ENCODE measurements at places on chromosomes 13 and 19.

GRCh38 chr13:23386533-23386932 is 47.0 kb downstream of the SACS start:
- DNase-seq = no peak

DNA sequence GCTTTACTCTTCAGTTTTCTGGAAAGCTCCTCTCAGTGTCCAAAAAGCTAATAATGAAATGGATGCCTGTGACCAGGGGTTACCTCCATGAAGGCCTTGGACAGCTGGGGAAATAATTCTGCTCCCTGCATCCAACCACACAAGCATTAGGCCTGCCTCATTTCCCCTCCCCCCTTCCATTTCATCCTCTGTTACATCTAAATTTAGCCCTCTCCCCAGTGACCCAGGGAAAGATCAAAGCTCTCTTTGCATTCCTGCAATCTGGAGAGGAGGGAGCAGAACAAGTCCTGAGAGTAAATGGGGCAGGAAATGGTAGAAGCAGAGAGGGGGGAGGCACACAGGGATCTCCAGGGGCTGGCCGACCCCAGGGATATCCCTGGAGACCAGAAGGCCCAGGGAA is 452.7 kb downstream of the TSHZ3 start:
- no peak for DNase-seq

DNA sequence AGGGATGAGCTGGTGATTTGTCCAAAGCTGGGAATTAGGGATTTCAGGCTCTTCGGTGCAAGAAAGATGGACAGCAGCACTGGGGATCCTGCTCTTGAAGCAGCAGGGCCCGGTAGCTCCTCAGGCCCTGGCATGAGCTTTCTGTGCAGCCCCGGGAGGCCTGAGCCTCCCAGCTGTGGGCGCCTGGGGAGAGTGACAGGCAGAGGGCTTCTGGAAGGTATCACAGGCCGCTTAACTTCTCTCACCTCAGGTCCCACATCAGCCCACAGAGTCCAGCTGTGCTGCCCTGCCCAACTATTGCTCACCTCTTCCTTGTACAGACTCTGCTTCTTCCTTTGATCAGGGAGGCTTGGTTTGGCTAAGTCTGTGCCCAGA is 14.6 kb upstream of the ZNF536 start:
- no peak for DNase-seq

DNA sequence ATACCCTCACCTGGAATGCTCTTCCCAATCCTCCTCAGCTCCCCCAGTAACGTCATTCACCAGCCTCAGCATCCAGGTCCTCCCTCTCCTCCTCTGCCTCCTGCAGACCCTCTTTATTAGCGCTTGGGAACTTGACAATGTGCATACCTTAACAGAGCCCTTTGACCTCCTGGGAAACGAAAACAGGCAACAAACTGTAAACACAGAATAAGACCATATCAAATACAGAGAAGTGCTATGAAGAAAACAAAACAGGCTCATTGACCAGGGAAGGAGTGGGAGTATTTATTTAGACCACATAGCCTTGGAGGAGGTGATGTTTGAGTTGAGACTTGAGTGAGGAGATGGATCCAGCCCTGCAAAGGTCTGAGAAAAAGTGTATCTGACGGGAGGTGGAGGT is 107.9 kb upstream of the SLC7A1 start:
- no peak for DNase-seq

DNA sequence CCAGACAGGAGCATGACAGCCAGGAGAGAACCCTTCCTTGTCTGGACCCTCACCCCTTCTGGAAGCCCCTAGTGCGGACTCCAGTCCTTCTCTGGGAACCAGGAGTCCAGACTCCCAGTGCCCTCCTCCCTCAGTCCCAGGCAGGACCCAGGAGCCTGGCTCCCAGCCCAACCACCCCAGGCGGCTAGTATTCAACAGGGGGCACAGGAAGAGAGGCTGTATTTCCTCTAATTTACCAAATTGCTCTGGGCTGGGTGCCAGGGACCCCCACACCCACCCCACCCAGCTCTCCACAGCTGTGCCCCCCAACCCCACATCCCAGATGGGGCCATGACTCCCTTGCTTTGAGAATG is 3.3 kb downstream of the GRIN2D start:
- DNase-seq = no peak

GRCh38 chr19:40614622-40615411 is 13.6 kb downstream of the LTBP4 start:
- peak; percentile 73 for DNase-seq

DNA sequence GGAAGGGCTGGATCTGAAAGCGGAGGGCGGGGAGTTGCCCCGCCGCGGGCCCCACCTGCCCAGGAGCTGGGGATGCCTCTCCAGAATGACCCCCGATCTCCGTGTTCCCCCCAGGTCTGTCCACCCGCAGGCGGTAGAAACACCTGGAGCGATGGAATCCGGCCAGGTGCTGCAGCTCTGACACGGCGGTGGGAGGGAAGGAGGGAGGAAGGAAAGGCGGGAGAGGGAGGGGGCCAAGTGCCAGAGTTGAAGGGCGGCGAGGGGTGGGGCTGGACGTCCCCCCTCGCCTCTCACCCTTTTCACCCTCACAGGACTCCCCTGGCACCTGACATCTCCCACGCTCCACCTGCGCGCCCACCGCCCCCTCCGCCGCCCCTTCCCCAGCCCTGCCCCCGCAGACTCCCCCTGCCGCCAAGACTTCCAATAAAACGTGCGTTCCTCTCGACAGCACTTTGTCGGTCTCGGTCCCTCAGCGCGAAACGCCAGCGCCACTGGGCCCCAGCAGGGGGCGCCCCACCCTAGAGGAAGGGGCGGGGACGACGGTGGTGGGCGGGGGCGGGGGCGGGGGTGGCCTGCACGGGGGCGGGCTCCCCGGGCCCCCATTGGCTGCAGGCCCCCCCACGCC is 337 bp upstream of the FXYD7 start:
- DNase-seq = peak; percentile 74

DNA sequence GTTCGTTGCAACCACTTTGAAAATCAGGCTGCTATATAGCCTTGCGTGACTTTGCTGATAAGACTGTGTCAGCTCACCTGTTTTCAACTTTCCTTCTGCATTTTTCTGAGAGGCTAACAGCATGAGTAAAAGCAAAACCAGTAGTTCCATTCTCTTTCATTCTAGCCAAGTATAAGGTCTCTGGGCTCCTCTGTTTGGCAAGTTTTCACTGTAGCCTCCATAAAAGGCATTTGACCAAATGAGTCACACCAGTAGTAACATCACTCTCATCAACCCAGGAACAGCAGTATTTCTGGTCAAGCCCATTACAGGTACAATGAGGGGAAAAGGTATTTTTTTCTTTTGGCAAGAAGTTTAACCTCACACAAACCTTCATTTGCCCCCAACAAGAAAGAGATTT is 1149.8 kb upstream of the MIR17HG start:
- no peak for DNase-seq

GRCh38 chr13:45826731-45827130 is 24.8 kb downstream of the SIAH3 start:
- no peak for DNase-seq

- no peak for DNase-seq
These were observed 295.0 kb downstream of the ZNF536 start for GRCh38 chr19:30667227-30667626.

DNA sequence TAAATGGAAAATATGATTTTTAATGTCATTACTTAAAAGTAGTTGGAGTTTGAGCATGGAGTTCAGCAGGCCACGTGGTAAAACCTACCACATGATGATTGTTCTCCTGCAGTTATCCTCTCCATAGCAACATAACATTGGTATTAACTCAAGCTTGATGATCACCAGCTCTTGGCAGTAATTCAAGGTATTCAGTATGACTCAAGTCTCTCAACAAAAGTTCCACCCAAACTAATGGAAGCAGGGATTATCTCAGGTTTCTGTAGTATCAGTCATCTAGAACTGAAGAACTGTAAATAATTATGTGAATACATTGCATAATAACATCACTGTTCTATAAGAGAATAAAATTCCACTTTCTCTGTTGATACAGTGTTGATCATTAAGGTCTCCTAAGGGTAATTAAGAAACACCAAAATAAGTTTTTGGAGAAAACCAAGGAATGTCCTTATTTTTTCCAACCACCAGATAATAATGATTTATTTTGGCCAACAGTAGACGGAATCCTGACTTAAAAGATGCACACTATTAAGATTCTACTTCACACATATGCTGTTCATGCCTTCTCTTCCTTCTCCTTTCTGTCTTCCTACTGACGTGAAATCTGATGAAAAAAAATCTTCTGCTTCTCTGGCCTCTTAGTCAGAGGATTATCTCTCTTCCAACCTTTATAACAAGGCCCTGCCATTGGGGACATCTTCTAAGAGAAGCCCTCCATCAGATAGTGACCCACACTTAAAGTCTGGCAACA is 1092.3 kb downstream of the EFNB2 start:
- DNase-seq = no peak

- no peak for DNase-seq
These were observed 191.9 kb upstream of the MIR17HG start for GRCh38 chr13:91155512-91156114.

DNA sequence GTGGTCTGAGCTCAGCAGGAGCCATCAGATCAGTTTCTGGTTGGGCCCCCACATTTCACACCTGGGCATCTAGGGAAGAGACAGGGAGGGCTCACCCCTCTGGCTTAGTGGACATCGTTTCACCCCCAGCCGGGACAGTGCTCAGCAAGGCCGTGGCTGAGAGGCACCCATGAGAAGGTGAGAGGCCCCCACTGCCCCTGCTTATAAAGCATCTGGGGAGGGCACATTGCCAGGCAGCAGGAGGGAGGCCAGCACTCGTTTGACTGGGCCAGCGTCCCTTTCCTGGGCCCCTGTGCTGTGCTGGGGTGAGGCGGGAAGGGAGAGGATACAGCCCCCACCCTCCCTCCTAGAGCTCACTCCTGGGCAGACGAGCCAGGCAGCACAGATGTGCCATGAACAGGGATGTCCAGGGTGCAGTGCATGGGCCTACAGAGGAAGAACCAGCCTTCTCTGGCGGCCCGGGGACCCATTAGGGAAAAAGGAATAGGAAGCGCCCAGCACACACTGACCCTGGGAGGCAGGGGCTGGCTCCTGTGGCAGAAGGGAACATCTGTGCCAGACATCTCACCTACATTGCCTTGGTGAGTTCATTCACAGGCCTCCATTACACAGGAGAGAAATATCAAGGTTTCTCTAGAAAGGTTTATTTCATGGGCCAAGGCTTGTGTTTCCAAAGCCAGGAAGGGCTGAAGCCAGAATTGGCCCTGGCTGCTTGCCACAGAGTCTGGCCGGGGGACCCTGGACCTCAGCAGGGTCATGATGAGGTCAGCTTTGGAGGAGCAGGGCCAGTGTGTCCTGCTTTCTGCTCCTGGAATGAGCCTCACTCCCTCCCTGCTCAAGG is 7.7 kb downstream of the AP1M1 start:
- DNase-seq = no peak

GRCh38 chr19:19480688-19481087 is 34.7 kb downstream of the TSSK6 start:
- DNase-seq = no peak

DNA sequence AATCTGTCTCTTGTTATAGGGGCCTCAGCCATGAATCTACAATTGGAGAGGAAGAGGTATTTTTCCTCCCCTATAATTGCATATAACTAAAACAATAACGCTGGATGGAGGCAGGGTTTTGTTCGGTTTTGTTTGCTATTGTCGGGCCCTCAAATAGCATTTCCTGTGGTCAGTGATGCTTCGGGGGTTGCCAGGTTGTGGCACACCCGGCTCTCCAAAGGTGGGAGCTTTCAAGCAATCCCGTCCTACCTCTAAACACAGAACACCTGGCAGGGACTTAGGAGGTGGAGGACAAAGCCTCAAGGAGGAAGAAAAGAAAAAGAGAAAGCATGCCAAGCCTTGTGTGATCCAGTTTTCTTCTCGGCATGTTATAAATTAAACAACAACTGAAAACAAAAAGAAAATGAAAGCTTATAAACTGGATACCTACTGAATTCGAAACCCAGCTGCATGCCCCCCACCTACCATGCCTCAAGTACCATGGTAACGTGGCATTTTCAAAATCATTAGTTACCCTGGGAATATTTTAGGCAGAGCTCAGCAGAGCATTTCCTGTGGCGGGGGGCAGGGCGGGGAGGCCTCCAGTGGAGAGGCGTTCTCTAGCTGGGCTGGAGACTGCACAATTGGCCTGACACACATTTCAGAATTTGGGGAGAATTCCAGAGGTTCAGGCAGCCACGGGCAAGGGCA is 213.8 kb downstream of the DCLK1 start:
- DNase-seq = no peak

GRCh38 chr13:98874029-98874397 is 103.9 kb downstream of the DOCK9 start:
- DNase-seq = no peak

GRCh38 chr19:54178581-54179261 is 5.8 kb upstream of the TMC4 start:
- DNase-seq = no peak

DNA sequence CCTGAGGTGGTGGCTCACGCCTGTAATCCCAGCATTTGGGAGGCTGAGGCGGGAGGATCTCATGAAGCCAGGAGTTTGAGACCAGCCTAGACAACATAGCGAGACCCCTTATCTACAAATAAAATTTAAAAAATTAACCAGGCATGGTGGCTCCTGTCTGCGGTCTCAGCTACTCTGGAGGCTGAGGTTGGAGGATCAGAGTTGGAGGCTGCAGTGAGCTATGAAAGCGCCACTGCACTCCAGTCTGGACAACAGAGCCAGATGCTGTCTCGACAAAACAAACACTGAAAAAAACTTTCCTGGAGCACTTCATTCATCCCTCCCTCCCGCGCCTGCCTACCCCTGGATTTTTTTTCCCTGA is 665 bp upstream of the ATG4D start:
- no peak for DNase-seq

GRCh38 chr13:79456656-79457365 is 24.1 kb upstream of the NDFIP2 start:
- no peak for DNase-seq

- no peak for DNase-seq
These were observed 153.0 kb downstream of the PCDH9 start for GRCh38 chr13:67077132-67077531.

DNA sequence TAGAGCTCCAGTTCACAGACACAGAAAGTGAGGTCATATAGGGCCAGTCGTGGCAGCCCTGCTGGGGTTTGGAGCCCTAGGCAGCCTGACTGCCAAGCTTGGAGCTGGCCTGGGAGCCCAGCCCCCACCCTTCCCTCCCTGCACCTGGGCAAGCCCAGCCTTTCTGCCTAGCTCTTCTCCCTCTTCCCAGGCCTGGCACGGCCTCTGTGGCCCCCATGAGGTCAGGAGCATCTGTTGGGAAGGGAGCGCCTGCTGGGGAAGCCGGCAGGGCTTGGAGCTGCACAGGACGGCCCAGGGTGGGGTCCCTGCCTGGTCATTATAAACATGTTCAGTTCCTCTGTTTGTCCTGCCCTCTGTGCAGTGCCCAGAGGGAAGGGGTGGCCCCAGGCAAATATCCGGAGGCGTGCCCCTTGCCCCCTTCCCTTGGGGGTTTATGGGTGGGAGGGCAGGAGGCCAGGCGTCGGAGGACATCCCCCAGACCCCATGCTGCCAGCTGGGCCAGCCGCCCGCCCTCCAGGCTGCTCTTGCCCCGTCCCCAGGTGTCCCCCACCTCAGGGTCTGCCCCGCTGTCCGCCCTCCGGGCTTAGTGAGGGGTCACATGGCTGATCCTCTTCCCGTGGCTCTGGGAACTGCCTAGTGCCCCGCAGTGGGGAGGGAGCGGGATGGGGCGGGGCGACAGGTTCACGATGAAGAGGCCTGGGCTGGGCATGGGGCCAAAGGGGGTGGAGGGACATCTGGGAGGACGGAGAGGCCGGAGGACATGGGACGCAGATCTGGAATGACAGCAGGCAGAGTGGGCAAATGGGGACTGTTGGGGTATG is 30.0 kb upstream of the NCCRP1 start:
- DNase-seq = no peak

GRCh38 chr13:40189898-40190630 is 476.4 kb downstream of the FOXO1 start:
- no peak for DNase-seq
